ENCODE measurements at places on chromosomes 2 and 18.

DNA sequence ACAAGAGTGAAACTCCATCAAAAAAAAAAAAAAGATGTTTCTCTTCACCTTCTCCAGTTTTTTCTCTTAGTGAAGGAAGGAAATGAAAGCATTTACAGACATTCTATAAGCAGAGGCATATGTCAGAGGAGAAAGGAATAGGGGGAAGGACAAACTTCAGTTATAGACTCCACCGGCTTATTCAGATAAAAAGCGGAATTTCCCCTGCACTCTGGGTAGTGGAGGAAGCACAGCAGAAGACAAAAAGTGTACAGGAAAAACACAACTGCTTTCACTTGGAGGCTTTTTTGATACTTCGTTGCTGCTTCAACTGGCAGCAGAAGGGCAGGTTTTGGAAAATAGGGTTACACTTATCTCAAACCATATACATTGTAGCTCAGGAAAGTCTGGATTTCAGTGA lies 3.2 kb upstream of the MGAT4A start:
- no peak for DNase-seq

DNA sequence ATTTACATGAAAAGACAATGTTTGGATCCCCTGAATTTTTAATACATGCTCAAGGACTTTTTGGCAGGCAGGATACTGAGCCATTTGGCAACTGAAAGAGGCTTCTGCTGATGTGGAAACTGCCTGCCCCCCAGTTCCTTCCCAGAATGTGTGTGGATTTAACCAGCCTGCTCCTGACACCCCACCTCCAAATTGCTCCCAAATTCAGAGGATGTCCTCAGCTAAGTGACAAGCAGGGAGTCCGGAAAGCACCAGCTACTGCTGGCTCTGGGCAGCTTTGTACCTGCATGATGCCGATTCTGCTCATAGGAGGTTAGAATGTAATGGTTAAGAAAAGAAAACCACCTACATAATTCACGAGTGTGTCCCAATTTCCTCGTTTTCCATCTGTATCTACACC lies 197.5 kb downstream of the CDH20 start:
- DNase-seq, result no peak

DNA sequence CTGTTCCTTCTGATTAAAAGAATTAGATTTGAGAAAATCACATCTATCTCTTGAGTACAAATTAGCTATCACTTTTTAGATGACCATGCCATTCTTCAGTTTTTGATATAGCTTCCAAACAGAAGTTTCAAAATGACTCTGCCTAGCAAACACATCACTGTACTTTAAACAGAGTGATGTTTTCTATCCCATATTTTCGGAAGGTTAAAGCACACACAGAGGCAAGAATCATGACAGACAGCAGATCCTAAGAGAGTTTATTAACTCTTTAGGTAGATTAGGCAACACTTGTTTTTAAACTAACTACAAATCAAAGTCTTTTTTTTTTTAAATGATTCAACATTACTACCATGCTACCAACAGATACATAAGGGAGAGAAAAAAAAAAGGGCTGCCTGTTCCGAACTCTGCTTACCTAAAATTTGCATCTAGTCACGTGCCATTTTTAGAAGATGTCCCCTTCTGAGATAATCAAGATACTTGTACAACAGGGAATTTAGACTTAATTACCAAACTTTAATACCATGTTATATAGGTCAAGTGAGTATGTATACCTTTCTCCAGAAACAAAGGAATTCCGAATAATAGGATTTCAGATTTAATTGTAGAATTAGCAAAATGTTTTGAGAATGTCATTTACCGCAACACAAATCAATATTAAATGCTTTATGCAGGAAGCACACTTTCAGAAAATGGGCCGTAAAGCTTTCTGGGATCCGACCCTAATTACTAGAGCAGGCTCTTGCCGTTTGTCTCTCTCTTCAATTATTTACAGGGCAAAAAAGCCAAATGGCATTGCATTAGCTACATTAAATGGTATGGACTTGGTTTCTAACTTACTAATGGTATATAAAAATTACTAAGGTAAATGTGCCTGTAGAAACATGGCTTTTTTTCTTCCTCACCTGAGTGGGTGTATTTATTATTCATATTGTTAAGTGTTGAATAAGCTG lies 2.6 kb downstream of the RBMS1 start:
- DNase-seq, result no peak

GRCh38 chr2:117086943-117087250 lies 727.6 kb upstream of the DDX18 start:
- no peak for DNase-seq

- no peak for DNase-seq
Measured at GRCh38 chr2:96404446-96405373, 69.1 kb downstream of the NCAPH start.

DNA sequence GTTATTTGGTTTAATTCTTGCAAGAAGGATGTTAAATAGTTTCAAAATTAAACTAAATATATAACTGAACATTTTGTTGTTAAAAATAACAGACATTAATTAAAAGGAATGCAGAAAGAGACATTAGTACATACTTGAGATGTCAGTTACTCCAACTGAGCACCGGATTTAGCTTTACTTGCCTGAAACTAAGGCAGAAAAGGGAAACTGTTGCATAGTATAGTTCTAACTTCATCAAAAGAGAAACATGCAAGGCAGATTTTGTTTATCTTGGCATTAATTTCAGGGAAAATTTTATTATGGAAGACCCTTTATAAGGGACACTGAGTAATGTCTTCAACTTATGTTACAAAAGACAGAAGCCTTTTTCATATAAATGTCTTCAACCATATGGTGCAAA lies 218.3 kb downstream of the STK39 start:
- no peak for DNase-seq

DNA sequence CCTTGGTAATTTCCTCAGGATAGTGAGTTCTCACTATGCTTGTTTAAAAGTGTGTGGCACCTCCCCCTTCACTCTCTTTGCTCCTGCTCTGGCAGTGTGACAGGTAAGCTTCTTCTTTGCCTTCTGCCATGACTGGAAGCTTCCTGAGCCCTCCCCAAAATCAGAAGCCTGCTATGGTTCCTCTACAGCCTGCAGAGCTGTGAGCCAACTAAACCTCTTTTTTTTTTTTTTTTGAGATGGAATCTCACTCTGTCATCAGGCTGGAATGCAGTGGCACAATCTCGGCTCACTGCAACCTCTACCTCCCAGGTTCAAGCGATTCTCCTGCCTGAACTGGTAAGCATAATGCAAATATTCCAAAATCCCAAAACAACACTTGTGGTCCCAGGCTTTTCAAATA lies 80.0 kb downstream of the SOWAHC start:
- DNase-seq, result no peak

GRCh38 chr18:73408469-73408868 lies 540.7 kb upstream of the NETO1 start:
- DNase-seq, result no peak
